ENCODE measurements at places on chromosomes 3 and 15.

DNA sequence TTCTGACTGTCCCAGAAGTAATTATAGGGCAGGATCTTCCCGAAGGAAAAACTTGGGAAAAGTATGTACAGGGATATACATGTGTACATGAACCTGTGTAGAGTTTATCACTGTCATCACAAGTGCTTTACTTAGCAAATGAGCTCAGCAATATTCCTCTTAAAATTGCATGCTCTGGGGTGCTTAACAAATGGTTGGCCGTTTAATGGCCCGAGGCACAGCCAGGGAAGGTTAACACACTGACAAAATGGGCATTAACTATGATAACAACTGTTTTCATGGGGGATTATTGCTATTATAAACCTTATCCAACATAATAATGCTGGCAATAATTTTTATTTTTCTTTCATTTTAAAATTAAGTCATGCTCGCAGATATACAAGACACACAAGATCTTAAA is 459.3 kb downstream of the TUSC7 start:
- DNase-seq, result no peak

DNA sequence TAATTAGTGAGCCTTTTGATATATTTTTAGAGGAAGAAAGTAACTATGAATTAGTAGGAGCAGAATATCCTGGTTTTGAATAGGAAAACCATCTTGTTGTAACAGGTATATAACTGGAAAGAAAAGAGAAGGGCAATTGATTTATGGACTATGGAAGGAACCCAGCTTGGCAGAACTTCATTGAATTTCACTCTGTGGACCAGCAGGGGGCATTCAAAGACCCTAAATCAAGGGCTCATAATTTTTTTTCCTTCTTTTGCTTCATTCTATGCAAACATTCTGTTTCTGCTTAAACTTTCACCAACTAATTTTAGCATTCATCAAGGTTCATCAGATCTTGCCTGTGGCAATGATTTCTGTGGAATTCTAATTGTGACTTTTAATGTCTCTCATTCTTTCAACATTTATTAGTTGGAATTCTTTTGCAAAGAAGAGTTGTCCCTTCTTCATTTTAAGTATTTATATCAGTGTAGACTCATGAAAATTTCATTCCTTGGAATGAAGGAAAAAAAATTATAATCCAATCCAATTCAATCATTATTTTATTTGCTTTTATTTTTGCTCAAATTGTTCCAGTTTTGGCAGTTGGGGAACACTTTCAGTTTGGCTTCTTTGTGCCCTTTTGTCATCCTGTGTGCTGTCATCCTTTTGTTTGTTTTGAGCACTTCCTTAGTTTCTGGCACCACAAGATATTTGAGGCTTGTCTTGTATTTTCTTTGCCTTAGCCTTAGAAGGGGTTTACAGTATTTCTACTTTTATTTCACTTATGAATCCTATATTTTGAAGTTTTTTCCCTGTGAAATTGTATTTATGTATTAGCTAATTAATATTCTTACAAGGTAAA is 30.4 kb downstream of the NXPE3 start:
- DNase-seq, result peak; percentile 35

DNA sequence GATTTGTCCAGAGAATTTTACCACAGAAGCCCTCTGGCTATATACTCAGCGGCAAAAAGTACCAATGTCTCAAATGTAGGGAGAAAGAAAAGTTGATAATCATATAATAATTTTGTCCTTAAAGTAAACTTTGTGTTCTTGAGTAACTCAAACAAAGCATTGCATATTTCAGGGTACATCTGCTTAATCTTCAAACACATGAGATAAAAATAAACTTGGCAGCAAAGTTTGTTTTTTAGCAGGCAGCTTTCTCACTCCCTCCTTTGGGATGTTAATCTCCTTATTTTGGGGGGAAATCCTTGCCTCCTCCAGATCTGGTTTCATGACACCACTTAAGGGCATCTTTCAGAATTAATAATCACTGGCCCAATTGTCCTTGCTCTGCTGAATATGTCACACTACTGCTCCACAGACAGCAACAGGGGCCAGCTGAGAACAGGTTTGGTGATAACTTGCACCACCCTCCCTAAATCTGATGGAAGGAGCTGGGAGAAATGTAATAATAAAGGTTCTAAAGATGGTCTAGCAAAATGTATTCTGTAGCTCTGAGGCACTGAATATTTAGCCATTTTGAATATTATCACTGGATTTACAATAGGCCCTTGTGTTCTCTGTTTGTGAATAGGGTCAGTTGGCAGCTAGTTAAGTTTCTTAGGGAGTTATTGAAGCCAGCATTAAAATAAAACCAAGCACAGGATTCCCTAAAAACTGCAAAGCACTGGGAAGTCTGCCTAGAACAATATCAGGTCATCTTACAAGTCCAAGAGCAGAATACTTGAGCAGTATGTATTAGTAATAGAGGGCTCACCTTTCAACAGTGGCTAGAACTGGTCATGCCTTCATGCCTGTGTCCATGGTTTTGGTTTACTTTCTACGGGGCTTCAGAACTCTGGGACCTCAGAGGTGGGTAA is 79.2 kb downstream of the EFL1 start:
- no peak for DNase-seq

DNA sequence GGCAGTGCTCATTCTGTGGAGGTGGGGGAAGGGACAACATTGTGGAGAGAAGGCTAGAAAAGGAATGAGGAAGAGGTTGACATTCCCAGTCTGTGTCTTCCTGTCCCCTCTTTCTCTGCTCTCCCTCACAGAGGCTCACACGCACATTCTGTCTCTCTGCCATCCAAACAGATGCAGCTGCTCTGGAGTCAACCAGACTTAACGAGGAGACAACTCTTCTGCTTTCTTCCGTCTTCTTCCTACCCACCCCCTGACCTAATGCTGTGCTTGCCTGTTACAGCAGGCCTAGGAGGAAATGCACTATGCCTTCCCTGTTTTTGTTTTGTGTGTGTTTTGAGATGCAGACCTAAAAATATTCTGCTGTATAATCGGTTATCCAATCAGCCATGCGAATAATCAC is 121.9 kb downstream of the CACNA1D start:
- no peak for DNase-seq

GRCh38 chr3:134952371-134952770 is 157.3 kb downstream of the EPHB1 start:
- DNase-seq, result no peak

DNA sequence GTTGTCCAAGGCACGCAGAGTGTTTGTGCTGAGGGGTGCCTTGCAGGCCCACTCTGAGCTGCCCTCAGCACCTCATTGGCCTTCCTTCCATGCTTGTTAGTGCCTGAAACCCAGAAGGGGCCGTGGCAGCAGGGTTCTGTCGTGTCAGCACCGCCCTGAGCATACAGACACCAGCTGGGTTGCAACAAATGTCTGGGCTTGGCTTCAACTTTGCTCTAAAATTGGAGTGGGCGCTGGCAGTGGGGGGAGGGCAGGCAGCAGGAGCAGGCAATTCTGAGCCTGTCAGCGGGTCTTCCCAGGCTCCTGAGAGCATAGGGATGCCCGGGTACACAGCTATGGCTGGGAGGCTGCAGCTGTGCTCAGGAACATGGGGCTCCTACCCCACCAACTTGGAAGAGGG is 464.3 kb downstream of the EPHA3 start:
- no peak for DNase-seq

- no peak for DNase-seq
These were observed 26.2 kb downstream of the SEC62 start for GRCh38 chr3:169992781-169993180.

DNA sequence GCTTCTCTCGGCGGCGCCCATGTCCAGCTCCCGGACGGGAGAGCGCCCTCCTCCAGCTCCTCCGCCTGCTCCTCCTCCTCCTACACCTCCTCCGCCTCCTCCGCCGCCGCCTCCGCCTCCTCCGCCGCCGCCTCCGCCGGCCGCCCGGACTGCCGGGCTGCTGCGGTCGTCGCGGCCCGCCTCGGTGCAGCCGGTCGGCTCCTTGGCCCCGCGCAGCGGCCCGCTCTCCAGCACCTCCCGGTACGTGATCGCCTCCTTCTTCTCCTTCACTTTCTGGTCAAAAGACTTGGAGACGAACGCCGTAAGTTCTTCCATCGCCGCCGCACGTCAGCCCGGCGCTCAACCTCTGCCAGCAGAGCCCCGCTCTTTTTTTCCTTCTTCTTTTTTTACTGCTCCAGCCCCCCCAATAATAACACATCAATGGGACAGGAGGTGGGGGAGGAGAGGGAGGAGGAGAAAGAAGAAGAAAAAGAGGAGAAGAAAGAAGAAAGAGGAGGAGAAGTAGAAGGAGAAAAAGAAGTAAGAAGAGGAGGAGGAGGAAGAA is 438 bp downstream of the SHOX2 start:
- no peak for DNase-seq

DNA sequence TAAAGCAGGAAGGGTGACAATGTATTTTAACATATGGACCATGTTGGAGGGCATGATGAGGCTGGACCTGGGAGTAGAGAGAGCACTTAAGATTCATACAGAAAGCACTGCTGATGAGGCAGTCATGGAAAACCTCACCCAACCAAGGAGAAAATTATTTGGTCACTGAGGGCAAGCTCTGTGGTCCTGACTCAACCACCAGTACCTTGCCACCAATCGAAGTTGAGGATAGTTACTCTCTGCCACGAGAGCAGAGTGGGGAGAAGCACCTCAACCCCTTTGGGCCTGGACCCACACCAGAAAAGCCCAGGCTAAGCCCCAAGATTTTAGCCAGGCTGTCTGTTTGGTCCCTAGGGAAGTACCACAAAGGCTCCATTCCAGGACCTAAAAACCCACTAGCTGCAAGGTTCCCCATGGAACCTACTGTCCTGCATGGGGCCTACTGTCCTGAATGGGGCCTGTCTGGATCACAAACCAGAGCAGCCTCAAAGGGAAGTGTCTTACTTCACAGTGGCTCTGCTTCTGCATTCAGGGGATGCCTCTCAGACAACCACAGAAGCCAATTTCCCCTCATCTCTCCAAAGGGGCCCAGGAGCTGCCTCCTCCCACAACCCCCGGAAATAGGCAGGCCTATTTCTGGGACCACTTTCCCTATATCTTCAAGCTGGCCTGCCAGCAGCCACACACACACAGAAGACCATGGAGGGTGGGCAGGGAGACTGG is 4.2 kb downstream of the CCDC71 start:
- no peak for DNase-seq

- no peak for DNase-seq
These were observed 152.7 kb upstream of the CDIN1 start for GRCh38 chr15:36426691-36427090.

GRCh38 chr3:158313338-158313927 is 203.5 kb downstream of the RSRC1 start:
- DNase-seq, result no peak

- no peak for DNase-seq
These were observed 938 bp upstream of the SLCO2A1 start for GRCh38 chr3:134030379-134031347.

DNA sequence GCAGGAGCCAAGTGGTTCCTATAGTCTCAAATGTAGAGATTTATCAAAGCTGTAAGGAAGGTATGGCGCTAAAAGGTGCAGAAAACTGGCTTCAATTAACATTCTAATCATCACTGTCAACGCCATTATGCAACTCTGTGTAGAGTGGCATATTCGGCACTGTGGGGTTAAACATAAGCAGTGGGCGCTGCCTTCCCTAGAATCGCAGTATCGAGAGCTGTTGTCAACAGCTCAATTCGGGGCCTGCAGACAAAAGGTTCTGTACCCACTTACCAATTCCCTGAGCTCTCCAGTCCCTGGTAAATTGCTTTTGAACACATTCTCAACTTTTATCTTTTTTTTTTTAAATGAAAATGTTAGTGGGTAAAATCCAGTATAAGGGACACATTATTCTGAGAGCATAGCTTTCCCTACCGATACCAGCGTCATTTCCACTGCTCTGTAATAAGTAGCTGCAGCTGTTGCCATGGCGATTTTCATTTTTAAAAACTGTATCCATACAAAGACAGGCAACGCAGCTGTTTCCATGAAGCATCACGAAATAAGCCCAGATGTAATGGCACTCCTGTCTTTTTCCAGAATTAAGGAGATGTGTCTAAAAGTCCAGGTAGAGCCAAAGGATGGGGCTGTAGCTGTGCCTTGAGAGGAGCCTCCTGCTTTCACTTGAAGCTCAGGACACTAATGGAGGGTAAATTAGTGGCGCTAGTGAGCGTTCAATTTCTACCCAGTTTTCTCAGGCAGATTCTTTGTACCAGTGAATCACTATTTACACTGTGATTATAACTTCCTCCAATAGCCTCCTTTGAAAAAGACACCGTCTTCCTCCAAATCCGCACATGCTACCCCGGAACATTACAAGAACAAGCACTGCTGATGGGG is 250.3 kb downstream of the SLC9A9 start:
- DNase-seq, result no peak

- DNase-seq, result no peak
These were observed 16.4 kb upstream of the RTP2 start for GRCh38 chr3:187718802-187719201.

DNA sequence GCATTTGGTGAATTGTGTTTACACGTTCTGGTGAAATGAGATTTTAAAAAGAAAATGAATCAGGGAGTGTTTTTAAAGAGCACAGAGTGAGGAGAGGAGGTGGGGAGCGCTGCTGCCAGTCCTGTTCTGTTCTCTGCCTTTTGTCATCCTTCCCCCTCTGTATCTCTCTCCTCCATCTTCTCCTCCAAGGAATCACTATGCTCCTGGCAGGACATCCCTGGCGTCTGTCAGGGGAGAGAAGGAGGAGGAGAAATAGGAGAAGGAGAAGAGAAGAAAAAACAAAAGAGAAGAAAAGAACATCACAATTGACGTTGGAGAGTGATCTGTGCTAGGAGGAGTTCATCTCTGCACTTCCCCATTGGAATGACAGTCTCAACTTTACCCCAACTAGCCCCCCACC is 627.6 kb upstream of the TBL1XR1 start:
- DNase-seq, result no peak

GRCh38 chr3:71264840-71265239 is 318.7 kb downstream of the FOXP1 start:
- no peak for DNase-seq

GRCh38 chr3:128131897-128132646 is 8.5 kb upstream of the RUVBL1 start:
- no peak for DNase-seq

GRCh38 chr3:38960953-38961622 is 90.7 kb downstream of the SCN11A start:
- DNase-seq, result no peak

DNA sequence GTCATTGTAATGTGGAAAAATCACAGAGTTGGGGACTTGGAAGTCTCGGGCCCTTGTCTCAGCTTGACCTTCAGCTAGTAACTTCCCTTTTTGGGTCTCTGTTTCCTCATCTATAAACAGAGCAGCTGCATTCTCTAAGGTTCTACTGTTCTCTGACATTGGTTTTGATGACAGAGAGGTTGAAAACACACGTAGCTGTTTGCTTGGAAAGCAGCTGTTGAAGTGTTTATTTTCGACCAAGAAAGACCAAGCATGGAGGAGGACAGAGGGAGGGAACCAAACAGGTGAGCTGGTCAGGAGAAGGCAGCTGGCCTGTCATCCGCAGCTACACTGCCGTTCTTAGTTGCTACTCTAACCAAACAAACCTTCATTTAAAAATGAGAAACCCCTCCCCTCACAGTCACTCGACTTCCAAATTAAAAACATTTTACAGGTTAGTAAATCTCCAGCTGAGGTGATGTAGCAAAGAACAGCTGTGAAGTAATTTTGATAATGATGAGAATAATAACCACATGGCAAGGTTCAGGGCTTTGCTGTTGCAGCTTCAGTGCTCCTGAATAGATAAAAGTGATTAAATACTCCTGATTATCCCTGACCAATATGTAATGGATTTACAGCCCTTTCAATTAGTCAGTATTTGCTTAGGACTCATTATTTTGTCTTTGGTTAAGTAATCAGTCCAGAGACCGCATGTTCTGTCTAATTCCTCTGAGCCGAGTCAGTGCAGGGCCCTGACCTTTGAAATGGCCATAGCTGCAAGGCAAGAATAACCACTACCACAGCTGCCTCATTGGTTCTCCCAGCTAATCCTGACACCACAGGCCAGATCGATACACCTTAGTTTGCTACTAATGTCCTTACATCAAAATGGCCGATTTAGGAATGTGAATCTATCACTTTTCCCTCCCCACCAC is 65.3 kb downstream of the MEIS2 start:
- DNase-seq, result no peak

All from activated naive CD4-positive, alpha-beta T cell treated with anti-CD3 and anti-CD28 coated beads, Interleukin-2, amount 50 U/mL, for 72 hours (primary cell).